ENCODE measurements at places on chromosomes 7 and 10.

DNA sequence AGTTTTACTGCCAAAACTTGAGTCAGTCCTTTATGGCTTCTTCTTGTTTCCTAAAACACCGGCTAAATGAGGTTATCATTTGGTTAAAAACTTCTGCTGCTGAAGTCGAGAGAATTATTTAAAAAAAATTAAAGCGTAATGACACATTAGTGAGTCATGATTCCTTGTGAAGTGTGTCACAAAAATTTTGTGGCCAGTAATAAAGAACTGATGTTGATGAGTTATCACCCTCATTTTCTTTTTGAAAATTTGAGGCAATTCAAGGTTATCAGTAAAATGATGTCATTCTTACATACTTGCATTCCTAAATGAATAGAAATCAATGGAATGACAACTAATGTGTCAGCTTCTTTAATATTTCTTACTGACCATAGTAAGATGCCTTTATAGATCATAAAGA, 427.4 kb downstream of the SORCS3 start:
- DNase-seq: no peak

GRCh38 chr7:26284477-26284876, 7.2 kb upstream of the SNX10 start:
- no peak for DNase-seq

DNA sequence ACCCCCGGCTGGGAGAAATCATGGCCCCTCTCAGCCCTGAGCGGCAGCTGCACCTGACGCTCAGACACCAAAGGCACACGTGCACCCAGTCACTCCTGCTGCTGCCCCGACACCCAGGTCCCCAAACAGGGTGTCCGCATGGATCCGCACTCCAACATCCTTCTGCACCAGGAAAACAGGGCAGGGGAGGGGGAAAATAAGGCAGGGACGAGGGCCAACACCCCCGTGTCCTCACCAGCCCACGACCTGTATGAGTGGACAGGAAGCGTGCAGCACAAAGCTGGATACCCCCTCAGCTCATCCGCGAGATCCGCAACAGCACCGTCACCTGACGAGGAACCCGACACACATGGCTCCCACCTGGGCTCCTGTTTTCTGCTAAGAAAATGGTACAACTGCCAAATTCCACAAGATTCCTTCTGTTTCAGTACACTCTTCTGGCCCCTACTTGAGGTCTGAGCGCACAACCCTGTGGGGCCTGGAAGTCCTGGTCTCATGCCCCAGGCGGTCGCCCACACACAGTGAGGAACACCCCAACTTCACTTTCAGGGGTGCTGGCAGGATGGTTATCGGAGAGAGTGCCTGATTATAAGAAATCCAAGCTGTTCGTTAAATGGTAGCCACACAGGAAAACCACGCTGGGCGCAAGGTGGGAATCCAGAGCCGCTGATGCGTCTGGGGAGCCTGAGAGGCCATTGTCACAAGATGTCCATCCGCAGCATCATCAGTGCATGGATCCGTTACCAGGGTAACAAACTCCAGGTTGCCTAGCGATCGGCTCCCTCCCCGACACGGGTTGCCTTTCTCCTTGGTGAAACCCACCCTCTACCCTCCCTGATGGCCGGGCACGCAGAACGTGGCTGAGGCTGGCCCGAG, 63.6 kb downstream of the ZRANB1 start:
- no peak for DNase-seq

- DNase-seq: no peak
Observed at GRCh38 chr7:94378356-94378755, 16.3 kb upstream of the COL1A2 start.

DNA sequence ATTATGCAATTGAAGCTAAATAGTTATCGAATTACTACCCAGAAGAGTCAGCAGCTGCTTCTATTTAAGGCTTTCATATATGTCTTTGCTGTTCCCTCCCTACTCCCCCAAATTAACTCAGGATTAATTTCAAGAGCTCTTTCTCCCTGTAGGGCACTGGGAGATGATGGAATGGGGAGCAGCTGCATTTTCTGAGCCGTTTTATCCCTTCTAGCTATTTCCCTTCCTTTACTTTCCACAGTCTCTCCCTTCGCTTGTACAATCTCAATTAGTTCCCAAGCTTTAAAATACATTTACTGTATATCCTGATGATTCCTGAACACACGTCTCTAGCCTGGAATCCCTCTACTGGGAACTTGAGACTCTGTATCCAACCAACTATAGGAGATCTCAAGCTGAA, 19.8 kb upstream of the TSPAN12 start:
- no peak for DNase-seq

DNA sequence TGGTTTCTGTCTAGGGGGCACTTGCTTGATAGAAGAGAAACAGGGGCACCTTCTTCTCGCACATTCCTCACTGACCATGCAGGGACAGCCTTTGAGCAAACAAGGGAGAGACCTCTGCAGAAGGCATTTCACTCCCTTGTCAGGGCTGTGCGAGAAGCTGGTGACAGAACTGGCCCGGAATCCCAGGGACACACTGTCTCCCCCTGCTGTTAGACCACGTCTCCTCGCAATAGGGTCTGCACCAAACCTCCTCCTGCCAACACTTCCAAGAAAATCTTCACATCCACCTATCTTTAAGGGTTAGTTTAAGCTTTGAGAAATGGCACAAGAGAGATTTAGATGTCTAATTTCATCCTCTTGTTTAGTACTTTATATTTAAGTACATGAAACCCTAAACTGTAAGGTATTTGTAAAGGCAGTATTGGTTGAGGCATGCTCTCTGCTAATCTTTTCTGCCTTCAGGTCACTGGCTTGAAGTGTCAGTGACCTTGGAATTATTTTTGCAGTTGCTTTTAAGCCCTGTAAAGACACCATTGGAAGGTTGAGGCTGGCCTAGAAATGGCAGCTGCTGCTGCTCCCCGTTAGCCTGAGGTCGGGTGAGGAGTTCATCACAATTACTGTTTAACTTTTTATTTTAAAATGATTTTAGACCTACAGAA, 37.0 kb downstream of the RBM20 start:
- DNase-seq: no peak

- no peak for DNase-seq
Observed at GRCh38 chr7:106634958-106635357, 26.0 kb downstream of the CCDC71L start.

- DNase-seq: no peak
Observed at GRCh38 chr7:114086914-114087652, 168.3 kb upstream of the PPP1R3A start.

GRCh38 chr10:73931767-73932619, 21.1 kb downstream of the PLAU start:
- DNase-seq: no peak

DNA sequence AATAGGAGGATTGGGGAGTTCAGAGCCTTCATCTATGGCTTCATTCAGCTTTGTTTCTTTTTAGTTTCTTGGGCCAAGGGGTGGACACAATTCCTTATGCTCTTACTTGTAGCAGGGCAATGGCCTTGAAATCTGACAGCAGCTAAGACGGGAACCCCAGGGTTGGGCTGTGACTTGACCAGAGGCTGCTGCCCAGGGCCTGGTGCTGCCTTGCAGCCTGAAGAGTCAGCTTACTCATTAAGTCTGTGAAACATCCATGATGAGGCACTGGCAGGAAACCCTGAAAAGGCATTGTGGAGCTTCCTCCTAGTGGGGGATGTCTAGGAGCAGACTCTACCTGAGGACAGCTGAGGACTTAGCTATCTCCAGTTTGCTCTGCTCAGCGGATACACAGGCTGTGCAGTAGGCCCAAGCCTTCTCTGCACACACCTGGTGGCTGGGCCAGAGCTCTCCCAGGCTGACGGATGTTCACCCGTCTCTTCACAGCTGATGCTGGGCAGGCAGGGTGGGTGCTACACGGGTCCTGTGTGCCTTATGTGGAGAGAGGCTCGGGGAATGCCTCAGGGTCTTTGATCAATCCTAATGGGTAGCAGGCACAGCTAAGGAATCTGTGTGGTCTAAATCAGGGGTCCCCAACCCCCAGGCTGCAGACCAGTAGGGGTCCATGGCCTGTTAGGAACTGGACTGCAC, 17.8 kb downstream of the CXCL12 start:
- DNase-seq: no peak

GRCh38 chr7:138258197-138258559, 181.9 kb downstream of the AKR1D1 start:
- DNase-seq: no peak

- no peak for DNase-seq
Observed at GRCh38 chr7:71193099-71193810, 61.3 kb downstream of the GALNT17 start.

DNA sequence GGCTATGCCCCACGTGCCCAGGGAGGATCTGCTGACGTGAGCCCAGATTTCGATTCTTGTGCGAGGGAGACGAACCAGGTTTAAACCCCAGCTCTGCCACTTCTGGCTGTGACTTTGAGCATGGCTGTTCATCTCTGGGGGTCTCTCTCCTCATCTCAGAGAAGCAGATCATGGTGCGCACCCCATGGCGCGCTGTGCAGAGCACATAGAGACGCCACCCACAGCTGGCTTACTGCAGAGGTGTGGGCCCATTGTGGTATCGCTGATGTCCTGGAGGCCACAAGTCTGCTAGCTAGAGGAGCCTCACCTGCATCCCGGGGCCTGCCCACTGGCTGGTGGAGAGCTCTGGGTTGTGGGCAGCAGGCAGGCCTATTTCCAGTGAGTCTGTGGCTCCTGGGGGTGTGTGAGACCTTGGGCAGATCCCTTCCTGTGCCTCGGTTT, 140.5 kb downstream of the LHPP start:
- DNase-seq: no peak

DNA sequence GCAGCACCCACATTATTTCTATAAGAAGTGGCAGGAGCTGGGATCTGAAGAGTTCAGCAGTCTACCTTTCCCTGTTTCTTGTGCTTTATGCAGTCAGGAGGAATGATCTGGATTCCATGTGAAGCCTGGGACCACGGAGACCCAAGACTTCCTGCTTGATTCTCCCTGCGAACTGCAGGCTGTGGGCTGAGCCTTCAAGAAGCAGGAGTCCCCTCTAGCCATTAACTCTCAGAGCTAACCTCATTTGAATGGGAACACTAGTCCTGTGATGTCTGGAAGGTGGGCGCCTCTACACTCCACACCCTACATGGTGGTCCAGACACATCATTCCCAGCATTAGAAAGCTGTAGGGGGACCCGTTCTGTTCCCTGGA, 874 bp upstream of the RBP3 start:
- no peak for DNase-seq

DNA sequence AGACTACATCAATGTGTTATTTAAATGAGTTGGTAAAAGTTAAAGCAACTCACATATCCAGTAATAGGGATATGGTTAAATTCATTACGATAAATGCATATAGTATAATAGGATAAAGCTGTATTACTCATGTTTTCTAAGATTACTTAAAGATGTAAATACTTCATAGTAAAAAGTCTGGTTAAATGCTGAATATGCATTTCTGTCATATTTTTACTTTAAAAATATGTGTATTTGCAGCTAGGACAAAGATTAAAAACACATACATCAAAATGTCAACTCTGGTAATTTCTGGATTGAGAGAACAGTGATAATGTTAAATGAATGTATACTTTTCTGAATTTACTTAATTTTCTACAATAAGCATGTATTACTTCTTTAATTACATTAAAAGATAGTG, 15.1 kb downstream of the PPP1R9A start:
- DNase-seq: no peak

GRCh38 chr7:134427896-134428295, 31.0 kb downstream of the AKR1B1 start:
- no peak for DNase-seq

GRCh38 chr7:111043561-111043960, 47.4 kb upstream of the LRRN3 start:
- DNase-seq: no peak

DNA sequence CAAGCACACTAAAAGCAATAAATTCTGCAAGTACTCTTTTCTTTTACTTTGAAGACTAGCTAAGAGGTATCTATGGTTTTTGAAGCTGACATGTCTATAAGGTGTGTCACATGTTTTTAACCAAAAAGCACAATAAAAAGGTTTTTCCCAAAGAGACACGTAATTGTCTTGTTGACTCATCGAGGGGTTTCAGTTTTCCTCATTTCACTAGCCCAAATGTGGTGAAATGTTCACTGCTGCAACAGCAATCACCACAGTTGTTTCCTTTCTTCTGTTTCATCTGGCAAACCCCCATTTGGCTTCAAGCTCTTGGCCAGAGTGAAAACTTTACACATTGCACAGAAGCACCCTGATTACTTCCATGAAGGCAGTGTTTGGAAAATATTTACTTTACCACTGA, 3.8 kb upstream of the HOXA4 start:
- no peak for DNase-seq

GRCh38 chr7:85655252-85655651, 468.4 kb upstream of the SEMA3D start:
- no peak for DNase-seq

DNA sequence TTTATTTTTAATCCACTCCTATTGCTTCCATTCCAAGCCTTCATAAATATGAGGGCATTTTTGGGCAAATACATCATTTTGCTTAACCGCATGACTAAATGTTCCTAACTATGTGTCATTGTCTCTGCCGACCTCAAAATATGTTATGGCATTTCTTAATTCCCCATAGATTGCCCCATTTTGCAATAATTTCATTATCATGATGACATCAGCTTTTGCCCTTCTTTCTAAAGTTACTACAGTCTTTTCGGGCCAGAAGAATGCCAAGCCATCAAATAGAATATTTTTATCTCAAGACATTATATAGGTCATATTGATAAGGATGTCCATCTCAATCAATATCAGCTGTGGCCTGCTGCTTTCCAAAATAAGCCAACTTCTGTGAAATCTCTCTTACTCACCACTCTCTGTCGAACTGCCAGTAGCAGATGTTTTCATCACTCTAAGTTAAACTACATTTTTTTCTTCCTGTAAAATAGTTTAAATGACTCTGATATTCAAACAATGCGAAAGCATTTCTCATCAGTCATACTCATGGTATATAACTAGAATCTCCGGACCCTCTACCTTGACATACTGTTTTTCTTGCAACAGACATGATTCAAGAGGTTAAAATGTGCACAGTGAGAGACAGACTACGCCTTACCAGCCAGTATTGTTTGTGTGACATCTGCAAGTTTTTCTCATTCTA, 1254.6 kb upstream of the CELF2 start:
- DNase-seq: peak; percentile 44

Measured in retinal pigment epithelial cell (primary cell).